CD4-positive, alpha-beta T cell treated with Interleukin-4 for 1 hour (primary cell): ENCODE measurements at places on chromosomes 6 and 20.

DNA sequence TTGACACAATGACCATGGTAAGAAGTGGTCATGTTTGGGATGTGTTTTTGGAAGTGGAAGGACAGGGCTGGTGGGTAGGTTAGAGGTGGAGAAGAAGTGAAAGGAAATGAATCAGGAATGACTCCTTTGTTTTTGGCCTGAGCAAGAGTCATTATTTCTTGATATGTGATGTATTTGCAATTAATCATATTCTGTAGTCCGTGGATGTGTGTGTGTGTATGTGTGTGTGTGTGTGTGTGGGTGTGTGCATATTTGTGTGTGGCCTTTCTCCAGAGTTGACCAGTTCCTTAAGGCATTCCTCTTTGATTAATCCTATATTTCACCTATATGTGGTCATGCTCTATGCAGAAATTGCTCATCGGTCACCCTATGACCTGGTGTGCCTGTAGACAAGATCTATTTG is 130.7 kb downstream of the UTRN start:
- no peak for DNase-seq

- no peak for DNase-seq
Measured at GRCh38 chr6:84213217-84213616, 14.2 kb downstream of the CEP162 start.

DNA sequence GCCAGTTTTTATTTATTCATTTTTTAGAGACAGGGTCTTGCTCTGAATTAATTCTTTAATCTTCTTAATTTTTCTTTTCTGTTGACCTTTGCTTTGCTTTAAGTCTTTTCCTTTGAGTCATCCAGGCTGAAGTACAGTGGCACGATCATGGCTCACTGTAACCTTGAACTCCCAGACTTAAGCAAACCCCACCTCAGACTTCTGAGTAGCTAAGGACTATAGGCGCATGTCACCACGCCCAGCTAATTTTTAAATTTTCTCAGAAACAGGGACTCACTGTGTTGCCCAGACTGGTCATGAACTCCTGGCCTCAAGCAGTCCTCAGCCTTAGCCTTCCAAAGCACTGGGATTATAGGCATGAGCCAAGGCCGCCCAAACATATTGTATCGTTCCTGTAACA is 71.3 kb upstream of the GNRH2 start:
- no peak for DNase-seq

DNA sequence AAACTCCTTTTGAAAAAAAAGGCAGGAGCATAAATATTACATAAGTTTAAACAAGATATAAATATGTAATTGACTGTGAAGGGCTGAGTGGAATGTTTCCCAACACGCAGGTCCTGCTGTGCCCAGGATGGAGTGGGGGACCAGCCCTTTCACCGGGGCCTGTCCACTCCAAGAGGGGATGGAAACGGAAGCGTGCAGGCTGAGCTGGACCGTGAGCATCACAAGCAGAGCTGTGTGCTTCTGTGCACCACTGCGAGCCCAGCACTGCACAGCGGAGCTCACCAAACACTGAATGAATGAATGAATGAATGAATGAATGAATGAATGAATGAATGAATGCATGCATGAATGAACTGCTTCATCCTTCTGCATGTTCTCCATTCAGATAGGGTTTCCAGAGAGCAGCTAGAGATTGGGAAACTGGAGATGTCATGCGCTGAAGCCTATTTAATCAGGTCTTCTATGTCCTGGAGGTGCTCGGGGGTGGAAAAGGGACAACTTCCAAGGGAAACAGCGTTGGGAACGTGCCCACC is 157.7 kb downstream of the ANKRD60 start:
- DNase-seq: no peak

DNA sequence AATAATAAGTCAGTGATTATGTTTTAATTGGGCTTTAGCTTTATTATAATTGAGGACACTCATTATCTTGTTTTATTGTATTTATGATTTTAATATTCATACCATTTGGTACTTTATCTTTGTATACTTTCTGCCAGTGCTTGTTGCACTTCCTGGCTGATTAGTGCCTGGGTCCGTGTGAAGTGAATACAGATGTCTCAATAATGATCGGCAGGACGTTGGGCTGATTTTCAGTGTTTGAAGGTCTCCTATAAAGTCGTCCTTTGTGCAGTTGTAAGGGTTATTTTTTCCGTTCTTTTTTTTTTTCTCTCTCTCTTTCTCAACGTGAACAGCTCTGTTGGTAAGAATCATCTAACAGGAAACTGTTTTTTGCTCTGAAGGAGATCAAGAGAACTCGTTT is 450.0 kb upstream of the POU3F2 start:
- no peak for DNase-seq

- DNase-seq: no peak
Measured at GRCh38 chr20:64192406-64192805, 28.2 kb downstream of the MYT1 start.

GRCh38 chr6:38404355-38404754 is 235.4 kb downstream of the BTBD9 start:
- no peak for DNase-seq

GRCh38 chr6:157274471-157275226 is 48.7 kb downstream of the TMEM242 start:
- peak; percentile 83 for DNase-seq

GRCh38 chr20:62413896-62414481 is 6.9 kb upstream of the CABLES2 start:
- no peak for DNase-seq

- DNase-seq: no peak
Measured at GRCh38 chr20:54914995-54915394, 439.6 kb downstream of the DOK5 start.
